ENCODE measurements at places on chromosomes 2 and 18. TPM values are rescaled to one million over a fixed set of nuclear protein-coding genes. Genes with fewer than 3 reads are reported as not detected.

DNA sequence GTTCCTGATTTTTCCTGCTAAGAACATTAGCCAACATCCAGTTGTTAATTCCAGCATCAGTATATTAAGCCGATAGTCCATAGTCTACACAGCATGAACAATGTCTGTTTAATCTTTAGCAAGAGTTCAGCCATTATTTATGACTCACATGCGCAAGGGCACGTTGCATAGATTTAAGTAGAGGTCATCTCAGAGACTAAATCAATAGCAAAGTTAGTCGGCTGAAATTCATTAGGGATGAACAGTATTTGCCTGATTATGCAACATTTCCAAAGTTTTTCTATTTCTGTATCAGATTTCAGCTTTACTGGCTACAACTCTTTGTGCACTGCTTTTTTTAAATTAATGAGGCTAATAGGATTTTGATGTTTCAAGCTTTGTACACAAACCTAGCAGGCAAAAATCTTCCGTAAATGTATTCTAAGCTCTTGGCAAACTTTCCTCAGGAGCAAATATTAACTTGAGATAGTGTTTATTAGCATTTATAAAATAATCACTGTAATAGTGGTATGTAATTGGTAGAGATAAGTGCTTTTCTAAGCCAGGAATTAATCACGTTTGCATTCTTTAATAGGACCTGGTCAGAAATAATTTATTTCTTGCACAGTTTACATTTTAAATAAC lies 578.7 kb upstream of the ID2 start:
- no peak for DNase-seq

DNA sequence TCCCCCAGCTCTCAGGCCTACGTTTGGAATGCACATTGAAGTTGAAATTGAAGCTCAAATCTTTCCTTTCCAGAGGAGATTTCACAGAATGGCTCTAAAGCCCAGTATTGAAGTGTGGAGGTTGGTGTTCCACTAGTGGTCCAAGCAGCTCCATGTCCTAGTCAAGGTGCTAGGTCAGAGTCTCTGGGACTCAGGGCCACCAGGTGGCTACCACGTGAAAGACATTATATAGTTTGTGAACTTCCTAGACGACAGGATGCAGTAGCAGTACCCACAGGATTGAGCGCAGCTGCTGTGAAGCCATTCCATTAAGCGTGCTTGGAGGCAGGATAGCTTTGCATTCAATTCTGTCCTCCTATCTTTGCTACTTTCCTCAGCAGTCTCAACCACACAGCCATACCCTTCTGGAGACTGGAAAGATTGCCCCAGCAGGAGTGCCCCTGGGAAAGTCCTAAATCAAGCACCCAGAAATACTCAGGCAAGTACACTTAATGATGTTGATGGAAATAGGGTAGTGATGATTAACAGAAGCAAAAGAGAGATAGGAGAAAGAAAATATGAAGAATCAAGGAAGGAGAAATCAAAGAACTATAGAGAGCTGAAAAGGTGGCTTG lies 4.7 kb upstream of the TGFA start:
- no peak for DNase-seq

The ANTXR1 gene
- 38.4 TPM for total RNA-seq

DNA sequence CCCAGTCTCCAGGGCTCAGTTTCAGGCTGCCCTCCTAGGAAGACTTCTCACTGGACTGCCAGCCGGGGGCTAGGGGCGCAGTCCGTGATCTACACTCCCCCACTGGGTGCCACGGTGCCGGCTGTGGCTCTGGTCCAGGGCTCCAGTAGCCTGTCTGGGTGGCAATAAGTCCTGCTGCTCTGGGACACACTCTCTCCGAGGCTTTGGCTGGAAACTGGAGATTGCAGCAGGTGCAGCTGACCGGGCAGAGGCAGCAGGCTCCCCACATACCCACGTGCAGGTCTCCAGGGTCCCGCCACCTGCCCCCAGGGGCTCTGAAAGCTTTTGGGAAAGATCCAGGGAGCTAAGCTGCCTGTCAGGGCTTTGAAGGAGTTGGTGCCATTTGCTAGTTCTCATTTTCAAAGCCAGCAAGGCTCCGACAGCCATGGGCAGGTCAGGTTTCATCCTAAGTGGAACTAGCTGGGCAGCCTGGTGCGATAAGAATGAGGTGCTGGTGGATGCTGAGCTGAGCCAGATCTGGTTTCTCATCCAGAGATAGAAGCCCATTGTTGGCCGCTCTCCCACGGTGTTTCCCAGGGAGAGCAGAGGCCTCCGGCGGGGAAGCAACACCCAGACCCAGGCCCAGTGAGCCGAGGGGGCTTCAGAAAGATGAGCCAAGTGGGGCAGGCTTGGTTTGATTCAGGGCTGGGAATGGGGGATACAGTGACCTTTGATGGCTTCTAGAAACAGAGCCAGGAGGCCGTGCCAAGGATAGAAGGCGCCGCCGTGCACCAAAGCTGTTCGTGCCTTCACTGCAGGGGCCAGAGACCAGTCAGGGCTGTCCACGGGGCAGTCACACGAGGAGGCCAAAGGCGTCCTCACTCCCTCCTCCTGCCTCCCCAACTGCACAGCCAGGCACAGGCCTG lies 141.7 kb upstream of the GPC1 start:
- DNase-seq, result peak; percentile 51

DNA sequence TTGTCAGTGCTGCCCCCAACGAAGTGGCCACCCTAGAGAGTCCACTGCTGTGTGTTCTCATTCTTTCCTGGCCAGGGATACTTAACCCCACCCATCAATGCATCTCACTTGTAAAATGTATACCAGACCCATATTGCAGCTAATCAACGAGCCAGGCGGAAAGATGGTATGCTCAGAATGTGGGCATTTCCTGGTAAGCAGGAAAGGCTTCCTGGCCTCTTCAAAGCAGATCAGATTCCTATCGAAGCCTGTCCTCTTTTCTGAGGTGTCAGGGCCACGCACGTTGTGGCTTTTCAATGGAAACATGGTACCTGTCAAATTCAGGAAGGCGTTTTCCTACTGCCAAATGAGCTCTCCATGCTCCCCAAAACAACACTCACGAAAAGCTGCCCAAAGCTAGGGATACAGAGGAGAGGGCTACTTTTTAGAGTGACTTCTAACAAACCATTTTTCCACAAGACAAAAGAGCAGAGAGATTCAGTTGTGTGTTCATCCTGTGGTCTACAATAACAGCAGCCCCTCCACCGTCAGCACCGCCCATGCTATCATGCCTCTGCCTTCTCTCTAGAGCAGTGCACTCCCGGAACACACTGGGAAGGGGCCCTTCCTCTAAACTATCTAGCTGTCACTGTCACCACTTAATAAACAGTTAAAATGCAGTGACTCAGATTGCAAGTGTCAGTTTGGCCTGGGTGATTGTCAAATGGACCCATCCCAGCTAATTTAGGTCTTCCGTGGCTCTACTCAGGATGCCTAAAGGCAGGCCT lies 535.1 kb downstream of the RNF144A start:
- no peak for DNase-seq

- DNase-seq, result no peak
These were observed 144.3 kb upstream of the SMAD7 start for GRCh38 chr18:49094979-49095632.

DNA sequence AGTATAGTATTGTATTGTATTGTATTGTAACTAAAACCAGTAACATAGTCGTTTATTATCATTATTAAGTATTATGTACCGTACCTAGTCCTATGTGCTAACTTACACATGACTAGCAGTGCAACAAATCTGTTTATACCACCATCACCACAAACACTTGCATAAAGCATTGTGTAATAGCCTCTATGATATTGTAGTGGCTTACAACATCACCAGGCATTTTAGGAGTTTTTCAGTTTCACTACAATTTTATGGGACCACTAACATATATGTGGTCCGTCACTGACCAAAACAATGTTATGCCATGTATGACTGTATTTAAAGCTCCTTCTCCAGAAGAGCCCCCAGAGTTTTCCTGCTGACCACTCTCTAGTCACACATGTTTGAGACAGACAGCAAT lies 306.2 kb downstream of the SETBP1 start:
- DNase-seq, result no peak

- no peak for DNase-seq
These were observed 9.5 kb upstream of the NAT8 start for GRCh38 chr2:73651591-73652230.

The EPG5 gene
- 23.3 TPM for total RNA-seq

DNA sequence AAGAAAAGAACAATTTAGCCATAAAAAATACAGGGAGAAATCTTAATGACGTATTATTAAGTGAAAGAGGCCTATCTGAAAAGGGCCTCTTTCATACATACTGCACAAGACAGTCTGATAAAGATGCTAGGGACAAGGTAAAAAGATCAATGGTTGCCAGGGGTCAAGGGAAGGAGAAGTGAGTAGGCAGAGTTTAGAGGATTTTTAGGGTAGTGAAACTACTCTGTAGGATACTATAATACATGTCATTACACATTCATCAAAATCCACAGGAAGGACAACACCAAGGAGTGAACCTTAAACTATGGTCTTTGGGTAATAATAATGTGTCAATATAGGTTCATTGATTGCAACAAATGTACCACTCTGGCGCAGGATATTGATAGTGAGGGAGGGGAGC lies 289.3 kb downstream of the FSIP2 start:
- no peak for DNase-seq

GRCh38 chr2:156423674-156424282 lies 12.4 kb upstream of the GPD2 start:
- no peak for DNase-seq

DNA sequence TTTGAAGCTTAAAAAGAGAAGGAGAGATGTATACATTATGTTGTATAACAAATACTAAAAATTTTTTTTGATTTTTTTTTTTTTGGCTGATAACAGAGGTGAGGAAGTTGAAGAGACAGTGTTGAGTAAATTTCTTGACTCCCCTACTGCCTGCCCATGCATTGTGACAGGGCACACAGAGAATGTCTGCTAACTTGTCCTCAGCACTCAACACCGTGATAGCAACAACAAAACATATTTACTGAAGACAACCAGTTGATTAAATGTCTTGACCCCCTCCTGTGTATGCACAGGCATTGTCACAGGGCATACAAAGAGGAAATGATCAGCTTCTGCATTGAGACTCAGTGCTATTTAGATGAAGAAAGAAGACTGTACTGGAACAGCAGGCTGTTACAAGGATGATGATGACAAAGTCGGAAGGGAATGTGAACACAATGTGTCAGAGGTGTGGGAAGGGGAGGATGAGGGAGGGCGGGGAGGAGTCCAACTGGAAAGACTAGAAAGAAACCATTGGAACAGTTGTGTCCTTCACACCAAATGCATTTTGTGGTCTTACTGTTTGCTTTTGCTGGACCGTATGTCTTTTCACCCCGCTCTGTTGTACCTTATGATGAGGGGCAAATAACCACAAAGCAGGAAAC lies 89.5 kb downstream of the CERS6 start:
- no peak for DNase-seq

DNA sequence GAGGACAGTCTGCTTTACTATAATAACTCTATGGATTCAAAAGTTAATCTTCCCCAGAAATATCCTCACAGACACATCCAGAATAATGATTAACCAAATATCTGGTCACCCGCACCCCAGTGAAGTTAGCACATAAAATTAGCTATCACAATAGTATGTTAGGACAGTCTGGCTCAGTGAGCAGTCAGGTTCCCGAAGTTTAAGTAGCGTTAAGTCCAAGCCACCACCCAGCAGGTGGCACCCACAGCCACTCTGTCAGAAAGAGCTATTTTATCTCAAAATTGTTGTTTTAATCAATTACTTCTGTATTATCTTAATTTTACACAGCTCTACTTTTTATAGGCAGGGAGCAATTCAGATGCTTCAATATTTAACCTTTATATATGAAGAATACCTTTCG lies 537.5 kb downstream of the MBD2 start:
- DNase-seq, result no peak

GRCh38 chr2:147777394-147777793 lies 67.4 kb upstream of the ACVR2A start:
- DNase-seq, result no peak

The GLI2 gene
- 3.9 TPM for total RNA-seq

DNA sequence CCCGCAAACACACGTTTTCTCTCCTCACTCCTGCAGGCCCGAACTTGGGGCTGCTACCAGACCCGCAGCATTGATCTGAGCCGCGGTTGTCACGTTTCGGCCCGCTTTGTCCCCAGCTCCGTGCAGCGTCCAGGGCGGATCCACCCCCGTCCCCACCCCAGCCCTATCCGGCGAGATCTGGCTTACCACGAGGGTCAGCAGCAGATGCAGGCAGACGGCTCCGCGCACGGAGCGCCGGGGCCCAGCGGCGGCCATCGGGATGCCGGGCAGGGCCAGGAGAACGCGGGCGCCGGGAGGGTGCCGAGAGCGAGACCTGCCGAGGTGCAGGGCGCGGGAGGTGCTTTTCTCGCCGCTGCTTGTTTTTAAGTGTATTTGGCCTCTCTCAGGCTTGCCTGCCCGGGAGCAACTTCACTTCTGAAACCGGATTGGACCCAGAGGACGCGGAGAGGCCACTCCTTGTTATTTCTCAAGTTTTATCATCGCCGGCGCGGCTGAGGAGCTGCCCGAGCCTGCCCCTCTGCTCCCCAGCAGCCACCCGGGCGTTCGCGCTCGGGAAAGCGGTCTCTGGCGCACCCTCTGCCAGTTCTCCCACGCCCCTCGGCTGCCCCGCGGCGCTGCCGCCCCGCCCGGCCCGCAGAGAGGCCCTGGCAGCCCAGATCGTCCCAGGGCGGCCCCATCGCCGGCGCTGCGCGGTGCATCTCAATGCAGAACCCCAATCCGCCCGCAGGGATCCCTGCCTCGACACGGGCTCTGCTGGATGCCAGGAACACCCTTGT lies at the start of gene DSC3:
Gene DSC3, minus strand, starts transcription at position 337 of the 776 bp plus-strand sequence. Its CDS starts 82 bp downstream, at position 255.
- DNase-seq, result peak; percentile 29

The HOXD10 gene
- not detected for total RNA-seq
